ENCODE measurements at places on chromosomes 1 and 21.

GRCh38 chr1:201755200-201755599 lies 73.8 kb upstream of the IPO9 start:
- no peak for DNase-seq

DNA sequence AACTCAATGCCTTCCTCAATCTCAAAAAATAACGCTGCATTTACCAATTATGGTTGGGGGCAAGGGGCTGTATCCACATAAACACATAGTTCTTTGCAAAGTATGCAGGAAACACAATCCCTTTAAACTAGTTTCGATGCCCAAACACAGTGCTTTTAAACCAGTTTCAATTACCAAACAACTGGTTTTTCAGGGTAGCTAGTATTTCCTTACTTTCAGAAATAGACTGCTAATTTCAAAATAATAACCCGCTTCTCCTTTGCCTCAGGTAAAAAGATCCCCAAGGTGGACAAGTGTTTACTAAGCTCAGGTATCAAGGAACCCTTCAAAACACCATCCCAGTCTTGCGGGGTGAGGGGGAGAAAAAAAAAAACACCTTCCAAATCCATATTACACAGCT lies 2.8 kb downstream of the SIPA1L2 start:
- DNase-seq, result no peak

- no peak for DNase-seq
These were observed 36.6 kb downstream of the POFUT2 start for GRCh38 chr21:45250914-45251634.

DNA sequence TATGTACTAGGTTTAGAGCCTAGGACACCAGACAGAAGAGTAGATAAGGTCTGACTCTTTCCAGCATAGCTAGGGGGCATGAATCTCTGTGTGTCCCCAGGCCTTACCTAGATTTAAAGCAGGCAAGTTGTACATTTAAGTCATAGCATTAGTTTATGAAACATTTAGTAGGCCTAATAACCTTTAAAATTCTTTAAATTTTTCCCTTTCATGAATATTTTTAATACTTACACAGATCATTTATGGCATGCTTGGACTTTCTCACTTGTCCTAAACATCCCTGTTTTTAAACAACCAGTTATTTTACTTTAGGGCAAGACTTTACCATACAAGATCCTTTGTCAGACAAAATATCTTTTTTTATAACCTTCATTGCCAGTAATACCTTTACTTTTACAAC lies 258.4 kb upstream of the ZRANB2 start:
- no peak for DNase-seq

- DNase-seq, result peak; percentile 27
These were observed 6.7 kb downstream of the C1orf115 start for GRCh38 chr1:220696863-220697231.

DNA sequence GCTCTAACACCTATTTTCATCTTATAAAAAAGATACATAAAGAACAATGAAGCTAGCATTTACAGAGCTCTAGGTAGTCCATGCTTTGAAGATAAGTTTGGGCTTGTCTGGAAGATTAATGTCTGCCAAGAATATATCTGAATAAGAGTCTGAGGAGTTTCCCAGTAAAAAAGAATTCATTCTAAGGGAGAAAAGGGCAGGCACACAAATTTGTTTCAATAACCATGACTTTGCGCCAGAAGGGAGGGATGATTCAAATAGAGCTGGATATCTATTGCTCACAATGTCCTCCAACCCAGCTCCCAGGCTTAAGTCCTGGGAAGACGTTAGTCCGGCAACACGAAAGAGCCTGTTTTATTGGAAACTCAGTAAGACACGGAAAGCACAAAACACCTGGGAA lies 9.7 kb upstream of the TTLL7 start:
- no peak for DNase-seq

- DNase-seq, result no peak
These were observed 831.6 kb downstream of the BRINP3 start for GRCh38 chr1:189646066-189646465.

GRCh38 chr1:10280439-10281350 lies 70.3 kb downstream of the KIF1B start:
- peak; percentile 24 for DNase-seq

GRCh38 chr1:70134148-70134547 lies 71.2 kb downstream of the LRRC40 start:
- no peak for DNase-seq

- no peak for DNase-seq
These were observed 12.8 kb upstream of the MIXL1 start for GRCh38 chr1:226210571-226211176.

GRCh38 chr1:6866825-6867224 lies 81.6 kb downstream of the CAMTA1 start:
- no peak for DNase-seq

DNA sequence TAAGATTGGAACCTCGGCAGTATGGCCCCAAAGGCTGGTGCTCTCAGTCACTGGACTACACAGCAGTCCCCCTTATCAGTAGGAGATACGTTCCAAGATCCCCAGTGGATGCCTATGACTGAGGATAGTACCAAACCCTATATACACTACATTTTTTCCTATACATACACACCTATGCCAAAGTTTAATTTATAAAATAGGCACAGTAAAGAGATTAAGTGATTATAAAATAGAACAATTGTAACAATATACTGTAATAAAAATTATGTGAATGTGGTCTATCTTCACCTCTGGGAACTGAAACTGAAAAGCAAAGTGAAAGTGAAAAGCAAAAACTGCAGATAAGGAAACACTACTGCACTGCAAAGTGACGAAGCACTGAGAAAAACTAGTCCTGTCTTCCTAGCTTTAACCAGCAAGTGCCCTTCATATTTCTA lies 96.8 kb downstream of the INTS7 start:
- DNase-seq, result no peak

GRCh38 chr21:15742052-15742670 lies 12.4 kb downstream of the USP25 start:
- no peak for DNase-seq

DNA sequence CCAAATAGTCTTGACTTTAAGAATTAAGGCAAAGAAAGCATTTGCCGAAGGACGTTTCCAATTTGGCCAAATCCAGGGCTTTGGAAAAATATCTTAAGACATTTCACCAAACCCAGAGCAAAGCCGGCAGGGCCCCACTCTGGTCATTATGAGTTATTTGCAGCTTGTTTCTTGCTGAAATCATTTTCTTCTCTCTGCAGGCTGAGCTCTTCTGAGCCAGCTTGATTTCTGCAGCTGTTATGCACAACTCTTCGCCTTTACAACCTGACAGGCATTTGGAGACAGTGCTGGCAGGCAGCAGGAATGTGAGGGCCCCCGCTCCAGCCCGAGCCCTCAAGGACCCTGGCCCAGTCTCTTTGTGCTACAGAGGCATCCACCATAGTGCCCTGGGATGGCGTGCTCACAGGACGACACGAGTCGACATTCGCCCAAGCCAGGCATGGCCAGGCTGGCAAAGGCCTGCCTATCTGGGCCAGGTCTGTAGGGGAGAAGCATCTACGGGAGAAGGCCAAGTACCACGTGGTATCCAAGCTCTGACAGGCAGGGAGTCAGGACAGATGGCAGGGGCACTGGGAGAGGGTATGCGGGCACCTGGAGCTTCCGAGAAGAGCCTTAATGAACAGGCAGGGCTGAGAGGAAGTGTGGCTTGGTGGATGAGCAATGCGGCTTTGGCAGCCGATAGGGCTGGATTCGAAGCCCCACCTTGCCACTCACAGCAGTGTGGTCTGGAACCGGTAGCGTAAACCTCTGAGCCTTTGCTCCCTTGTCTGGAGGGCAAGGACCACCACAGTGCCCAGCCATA lies 32.3 kb downstream of the SYF2 start:
- no peak for DNase-seq

DNA sequence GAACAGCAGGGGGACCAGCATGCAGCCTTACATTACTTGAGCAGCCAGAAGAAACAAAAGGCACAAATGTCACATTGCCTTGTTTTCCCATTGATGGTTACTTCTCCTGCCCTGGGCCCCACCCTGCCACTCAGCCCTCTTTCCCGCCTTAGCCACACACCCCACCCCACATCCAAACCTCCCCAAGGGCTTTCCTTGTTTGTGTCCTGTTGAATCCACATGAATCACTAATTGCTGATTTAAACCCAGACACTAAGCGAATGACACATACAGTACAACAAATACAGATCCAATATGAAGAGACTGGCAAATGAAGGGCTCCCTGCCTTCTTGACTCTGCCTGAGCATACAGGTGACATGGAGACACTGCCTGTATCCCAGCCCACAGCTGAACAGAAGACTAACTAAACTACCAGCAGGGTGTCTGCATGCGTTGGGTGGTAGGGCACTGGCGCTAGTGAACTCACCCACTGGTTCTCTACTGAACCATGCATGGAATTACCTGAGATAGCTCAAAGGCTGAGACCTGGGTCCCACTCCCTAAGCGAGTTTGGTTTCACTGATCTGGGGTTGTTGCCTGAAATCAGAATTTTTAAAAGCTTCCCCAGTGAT lies 3.1 kb downstream of the IGSF3 start:
- no peak for DNase-seq

DNA sequence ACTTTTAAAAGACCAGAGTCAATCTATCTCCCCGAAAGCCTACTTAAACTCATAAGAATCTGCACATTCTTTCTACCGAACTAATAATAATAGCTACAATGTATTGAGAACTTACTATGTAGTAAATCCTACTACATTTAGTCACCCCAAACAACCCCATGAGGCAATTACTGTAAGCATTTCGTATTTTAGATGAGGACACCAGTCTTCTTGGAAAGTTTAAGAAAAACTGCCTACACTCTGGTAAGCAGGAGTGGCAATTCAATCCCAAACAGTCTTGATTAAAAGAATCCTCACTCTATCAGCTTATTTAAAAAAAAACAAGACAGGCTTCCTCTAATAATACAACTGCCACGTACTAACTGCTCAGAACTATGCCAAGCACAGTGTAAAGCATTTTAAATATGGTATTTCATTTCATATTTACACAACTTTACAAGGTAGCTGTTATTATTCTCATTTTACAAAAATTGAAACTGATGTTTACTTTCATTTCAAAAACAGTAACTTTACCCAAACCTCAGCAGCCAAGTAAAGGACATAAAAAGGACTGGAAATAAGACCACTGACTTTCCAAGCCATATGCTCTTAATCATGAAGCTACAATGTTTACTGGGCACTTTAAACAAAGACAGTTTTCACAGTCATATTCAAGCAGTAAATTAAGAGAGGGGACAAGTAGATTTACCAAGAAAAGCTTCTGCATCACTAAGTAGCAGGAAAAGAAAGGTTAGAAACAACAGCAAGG lies 13.9 kb downstream of the ARID4B start:
- no peak for DNase-seq

DNA sequence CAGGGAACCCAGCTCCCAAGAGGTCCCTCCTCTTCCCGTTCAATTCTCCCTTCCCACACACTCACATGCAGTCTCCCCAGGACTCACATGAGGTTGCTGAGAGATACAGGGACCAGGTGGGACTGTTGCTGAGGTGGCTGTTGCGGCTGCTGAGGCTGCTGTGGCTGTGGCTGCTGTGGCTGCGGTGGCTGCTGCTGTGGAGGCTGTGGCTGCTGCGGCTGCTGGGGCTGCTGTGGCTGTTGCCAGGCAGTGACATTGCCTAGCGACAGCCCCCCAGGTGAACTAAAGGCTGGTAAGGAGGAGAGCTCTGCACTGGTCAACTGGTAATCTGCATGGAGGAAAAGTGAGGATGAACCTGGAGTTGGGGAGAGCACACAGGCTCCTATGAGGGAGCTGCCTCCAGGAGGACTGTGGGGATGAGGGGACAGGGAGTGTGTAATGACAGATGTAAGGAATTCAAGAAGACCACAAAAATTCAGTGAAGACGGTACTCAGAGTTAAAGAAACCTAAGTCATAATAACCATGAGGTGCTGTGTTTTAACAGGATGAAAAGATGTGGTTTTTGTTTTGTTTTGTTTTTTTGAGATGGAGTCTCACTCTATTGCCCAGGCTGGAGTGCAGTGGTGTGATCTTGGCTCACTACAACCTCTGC lies 31.8 kb downstream of the MEF2D start:
- DNase-seq, result no peak
